ENCODE measurements at places on chromosomes 7 and 10. TPM values are rescaled to one million over a fixed set of nuclear protein-coding genes. Genes with fewer than 3 reads are reported as not detected.

Gene OPTN
- total RNA-seq: 73.7 TPM

Gene ZNF282
- total RNA-seq: 25.8 TPM

Gene NPC1L1
- total RNA-seq: 0.07 TPM

Gene PCLO
- total RNA-seq: 3.3 TPM

Gene C10orf143
- 7.3 TPM for total RNA-seq

Gene STRIP2
- 2.1 TPM for total RNA-seq

Gene MET
- 19.1 TPM for total RNA-seq

Gene LRRC18
- not detected for total RNA-seq

Gene FAM25C
- total RNA-seq: not detected

Gene IKZF5
- 19.8 TPM for total RNA-seq

Gene PDCD11
- total RNA-seq: 29.4 TPM

Gene ZPBP
- total RNA-seq: not detected

Gene SPDYE8
- not detected for total RNA-seq

Gene SRGN
- 402 TPM for total RNA-seq

Gene MAT1A
- not detected for total RNA-seq

Gene CYP2C19
- not detected for total RNA-seq

Gene UPK3B
- total RNA-seq: 2.9 TPM

Data from spleen (tissue), 13 donors.